ENCODE measurements at places on chromosomes 4 and X.

GRCh38 chrX:153882557-153882956 lies 3.4 kb downstream of the L1CAM start:
- DNase-seq: no peak

GRCh38 chr4:153095448-153096204 lies 108.6 kb upstream of the TRIM2 start:
- DNase-seq: no peak

DNA sequence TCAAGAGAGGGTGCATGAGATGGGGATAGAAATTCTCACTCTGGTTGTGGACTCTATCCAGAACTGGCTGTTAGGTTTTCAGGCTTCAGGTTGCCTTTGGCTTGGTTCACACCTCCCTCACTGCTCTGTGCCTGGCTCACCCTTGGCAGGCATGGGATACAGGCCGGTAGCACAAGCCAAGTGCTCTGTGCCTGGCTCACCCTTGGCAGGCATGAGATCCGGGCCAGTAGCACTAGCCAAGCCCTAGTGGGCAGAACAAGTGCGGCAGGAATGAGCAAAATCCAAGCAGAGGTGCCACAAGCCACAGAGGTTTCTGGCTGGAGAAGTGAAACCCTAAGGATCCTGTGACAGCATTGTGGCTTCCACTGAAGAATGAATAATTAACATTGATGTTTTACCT lies 1642.3 kb downstream of the C4orf33 start:
- DNase-seq: no peak

DNA sequence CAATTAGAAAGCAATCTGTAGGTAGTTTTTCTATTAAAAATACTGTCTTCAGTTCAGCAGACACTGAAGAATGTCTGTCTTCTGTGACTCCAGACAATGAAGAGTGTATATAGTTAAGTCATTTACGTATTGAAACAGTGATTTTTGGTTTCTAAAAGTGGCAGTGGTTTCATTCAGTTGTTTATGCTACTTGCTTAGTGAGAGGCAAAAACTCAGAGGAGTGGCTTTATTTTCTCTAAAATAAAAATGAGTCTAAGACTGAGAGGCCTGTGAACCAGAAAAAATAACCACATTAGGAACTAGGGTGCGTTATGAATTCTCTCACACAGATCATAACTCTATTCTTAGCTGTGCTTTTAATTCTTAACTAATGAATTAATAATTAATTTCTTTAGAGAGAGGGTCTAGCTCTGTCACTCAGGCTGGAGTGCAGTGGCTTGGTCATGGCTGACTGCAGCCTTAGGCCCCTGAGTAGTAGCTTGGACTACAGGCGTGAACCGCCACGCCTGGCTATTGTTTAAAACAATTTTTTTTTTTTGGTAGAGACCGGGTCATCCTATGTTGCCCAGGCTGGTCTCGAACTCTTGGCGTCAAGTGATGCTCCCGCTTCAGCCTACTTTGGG lies 31.4 kb downstream of the FREM3 start:
- peak; percentile 29 for DNase-seq

DNA sequence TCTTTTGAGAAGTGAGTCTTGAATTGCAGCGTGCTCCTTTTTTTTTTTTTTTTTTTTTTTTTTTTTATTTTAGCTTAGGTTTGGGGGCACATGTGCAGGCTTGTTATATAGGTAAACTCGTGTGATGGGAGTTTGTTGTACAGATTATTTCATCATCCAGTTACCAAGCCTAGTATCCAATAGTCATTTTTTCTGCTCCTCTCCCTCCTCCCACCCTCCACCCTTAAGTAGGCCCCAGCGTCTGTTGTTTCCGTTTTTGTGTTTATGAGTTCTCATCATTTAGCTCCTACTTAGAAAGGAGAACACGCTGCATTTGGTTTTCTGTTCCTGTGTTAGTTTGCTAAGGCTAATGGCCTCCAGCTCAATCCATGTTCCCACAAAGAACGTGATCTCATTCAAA lies 81.3 kb upstream of the TSPAN5 start:
- no peak for DNase-seq

GRCh38 chr4:150960818-150961217 lies 54.3 kb downstream of the LRBA start:
- DNase-seq: no peak

DNA sequence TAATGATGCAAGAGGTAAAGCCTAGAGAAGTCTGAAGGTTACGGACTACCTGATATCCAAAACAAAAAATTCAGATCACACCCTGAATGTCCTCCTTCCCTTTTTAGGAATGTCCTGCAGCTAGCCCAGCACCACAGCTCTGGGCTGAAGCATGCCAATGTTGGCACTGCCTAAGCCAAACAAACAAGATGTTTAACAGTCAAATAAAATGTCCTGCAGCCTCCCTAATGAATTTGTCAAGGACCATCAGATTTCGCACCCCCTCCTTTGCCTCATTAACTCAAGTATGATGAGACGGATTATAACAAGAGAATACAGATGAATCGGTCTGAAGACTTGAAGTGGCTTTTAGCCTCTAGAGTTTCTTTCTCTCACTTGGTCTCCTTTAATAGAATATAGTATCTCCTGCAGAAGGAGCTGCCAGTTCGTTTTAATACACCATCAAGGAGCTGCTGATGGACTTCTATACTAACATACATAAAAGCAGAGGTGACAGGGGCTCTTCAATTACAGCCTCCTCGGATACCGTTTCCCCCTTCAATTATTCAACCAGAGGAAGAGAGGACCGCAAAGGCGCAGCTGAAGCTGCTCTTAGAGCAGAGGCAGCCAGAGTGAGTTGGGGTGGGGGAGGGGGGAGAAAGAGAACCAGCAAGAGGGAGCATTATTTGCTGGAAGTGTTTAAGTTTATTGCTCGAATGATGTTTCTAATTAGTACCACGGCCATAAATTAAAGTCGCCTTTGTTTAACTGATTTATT lies 3.0 kb upstream of the MAB21L2 start:
- peak; percentile 16 for DNase-seq

DNA sequence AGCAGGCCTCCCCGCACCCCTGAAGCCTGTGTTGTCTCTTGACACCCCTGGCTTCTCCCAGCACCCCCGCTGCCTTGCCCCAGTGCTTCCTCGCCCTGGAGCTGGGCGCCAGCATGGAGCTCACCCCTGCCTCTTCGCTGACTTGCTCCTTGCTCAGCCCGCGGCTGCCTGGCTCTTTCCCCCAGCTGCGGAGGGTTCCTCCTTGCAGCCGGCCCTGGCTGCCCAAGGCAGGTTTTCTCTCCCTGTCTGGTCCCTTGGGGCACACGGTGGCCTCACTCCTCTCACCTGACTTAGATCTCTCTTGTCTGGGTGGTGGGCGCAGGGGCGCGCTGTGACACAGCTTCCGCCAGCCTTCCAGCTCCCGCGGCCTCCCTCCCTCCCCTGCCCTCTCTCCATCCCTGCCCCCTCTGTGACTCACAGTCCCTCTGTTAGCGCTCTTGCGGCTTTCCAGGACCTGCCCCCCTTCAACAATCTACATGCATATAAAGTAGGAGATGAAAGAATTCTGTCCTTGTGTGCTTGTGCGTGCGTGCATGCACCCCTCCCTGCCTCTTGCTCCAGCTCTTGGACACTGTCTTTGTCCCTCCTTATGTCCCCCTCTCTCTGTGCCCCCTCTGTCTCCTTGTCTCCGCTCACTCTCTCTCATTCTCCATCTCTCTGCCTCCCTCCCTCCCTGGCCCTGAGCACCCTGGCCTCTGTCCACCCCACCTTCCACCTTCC lies 2.2 kb downstream of the PLXNB3 start:
- no peak for DNase-seq

DNA sequence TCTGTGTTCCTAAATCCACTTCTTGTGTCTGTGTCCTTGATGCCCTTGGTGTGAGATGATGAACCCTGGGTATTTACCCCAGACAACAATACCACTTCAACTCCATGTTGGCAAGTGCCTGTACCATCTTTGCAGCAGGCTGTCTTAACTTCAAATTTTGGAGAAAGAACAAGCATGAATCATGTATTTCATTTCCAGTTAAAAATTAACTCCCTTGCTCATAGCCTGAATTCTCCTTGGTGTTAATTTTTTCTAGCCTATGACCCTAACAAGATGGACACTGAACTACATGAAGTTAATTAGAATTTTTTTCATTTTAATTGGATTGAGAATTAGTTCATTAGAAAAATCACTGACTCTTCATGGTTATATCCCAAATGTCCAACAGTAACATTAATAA lies 267.8 kb upstream of the INTU start:
- DNase-seq: no peak

- DNase-seq: no peak
Observed at GRCh38 chr4:6920171-6920570, 10.5 kb downstream of the TBC1D14 start.

DNA sequence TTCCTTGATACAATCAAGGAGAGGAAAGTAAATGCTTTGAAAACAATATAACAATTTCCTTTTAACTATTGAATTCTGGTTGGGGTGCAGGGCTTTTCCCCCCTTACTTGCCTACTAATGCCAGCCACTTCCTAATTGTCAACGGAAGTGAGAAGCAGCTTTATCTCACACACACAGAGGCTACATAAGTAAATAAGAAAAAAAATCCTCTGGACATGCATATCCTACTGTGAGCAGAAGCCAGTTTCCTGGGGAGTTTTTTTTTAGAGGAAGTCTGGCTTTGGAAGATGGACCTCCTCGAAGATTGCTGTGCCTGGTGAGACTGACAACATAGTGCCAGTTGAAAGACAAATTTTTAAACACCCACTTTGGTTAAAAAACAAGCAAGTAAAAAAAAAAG lies 180.6 kb downstream of the OPHN1 start:
- no peak for DNase-seq

- DNase-seq: no peak
Observed at GRCh38 chrX:16222151-16222550, 54.9 kb downstream of the MAGEB17 start.

DNA sequence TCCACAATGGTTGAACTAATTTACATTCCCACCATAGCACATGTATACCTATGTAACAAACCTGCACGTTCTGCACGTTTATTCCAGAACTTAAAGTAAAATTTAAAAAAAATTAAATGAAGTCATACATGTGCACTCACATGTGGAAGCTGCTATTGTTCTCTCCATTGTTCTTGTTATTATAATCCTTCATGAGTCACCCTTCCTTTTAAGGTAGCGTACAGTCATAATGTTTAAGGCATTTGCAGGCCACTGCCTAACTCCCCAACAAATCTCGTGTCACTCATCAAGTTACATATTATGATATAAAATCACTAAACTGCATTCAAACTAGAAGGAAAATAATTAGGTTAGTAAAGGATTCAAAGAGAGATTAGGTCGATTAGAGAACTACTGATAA lies 63.6 kb downstream of the SLC7A11 start:
- DNase-seq: no peak

DNA sequence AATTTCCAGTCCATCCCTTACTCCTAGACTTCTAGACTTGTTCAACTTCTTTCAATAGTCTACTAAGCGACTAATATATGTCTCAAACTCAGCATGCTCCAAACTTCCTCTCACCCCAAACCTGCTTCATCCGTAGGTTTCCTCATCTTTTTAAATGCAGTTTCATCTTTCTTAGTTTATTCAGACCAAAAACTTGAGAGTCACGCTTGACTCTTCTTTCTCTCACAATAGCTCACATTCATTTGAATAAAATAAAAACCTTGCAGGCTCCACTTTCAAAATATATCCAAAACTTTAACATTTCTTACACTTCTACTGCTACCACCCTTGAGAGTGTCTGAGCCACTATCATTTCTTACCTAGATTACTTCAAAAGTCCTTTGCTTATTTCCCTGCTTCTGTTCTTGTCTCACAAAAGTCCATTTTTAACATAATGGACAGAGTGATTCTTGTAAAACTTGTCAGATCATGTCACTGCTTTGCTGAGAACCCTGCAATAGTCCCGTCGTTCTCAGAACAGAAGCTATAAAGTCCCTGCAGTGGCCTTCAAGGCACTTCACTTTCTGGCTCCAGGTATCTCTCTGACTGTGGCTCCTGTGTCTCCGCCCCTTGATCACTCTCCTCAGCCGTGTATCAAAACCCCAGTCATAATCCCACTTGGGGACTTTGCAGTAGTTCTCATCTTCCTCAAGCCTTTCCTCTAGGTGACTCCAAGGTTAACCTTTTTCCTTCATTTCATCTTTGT lies 167.6 kb downstream of the ARHGAP24 start:
- no peak for DNase-seq

DNA sequence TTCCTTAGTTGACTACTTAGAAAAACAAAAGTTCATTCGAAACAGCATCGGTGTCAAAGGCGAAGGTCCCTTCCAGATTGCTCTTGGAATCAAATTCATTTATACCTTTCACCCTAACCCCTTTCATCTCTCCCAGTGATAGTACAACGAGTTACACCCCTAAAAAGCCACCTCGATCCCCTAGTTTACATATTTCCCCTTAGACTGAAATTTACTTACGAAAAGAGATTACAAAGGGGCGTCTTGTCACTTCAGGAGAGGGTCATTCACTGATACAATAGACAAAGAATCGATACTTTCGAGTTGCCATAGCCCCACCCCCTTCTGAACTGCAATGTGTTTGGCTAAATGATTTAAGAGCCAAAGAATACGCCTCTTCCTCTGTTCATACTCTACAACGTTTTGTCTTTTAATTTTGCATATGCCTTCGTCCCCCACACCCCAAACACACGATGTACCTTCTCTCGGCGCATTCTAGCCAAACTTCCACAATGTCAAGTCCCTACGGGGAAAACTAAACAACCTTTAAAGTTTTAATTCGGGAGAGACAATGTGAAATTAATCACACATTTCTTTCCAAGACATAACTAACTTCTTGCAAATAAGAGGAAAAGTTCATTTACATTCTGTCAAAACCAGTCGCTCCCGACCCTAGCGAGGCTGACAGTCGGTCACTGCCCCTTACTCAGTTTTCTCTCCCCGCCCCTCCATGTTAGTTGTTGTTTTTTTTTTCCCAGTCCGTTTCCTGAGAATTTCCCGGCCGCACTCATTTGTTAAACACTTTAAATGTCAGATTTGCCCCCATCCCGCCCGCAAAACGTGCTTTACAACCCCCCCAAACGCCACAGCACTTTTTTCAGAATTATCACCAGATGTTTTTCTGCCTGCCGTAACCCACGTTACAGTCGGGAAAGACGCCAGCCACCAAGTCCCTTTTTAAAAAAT lies 88.6 kb downstream of the HPRT1 start:
- no peak for DNase-seq

- no peak for DNase-seq
Observed at GRCh38 chrX:23493941-23494374, 159.3 kb downstream of the PTCHD1 start.

DNA sequence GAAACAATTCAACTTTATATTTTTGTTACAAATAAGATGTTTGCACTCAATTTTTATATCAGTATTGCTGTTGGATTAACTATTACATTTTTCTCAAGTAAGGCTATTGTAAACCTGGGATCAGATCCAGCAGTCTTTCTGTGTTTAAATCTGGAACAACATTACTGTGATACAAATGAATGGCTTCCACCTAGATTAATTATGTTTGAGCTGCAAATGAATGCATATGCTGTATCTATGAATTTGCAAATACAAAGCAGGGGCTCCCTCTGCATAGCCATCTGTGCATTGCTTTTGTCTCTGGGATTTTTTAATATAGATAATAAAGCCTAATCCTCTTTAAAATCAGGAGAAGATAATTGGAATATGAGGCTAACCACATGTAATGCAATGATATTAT lies 69.8 kb upstream of the NEIL3 start:
- no peak for DNase-seq

GRCh38 chr4:164716901-164717300 lies 37.0 kb upstream of the SMIM31 start:
- DNase-seq: no peak

GRCh38 chr4:67684839-67685531 lies 16.0 kb downstream of the UBA6 start:
- no peak for DNase-seq

All from GM20000 (cell line).